ENCODE measurements at places on chromosomes 3 and 15.

- no peak overlapping the region for H3K27ac ChIP-seq
- H3K4me1 ChIP-seq: peaks cover 4% of the 10 kb centered on the region
- H3K36me3 ChIP-seq: no peaks in the 10 kb centered on the region
- no peak for DNase-seq
Measured at GRCh38 chr15:56968821-56969220, 50.4 kb downstream of the TCF12 start.

- peaks cover 11% of the 10 kb centered on the region for H3K36me3 ChIP-seq
- H3K27ac ChIP-seq: no peak overlapping the region
- DNase-seq: no peak
- no peaks in the 10 kb centered on the region for H3K4me1 ChIP-seq
Measured at GRCh38 chr3:38404286-38404685, 49.4 kb upstream of the ACVR2B start.

- H3K27ac ChIP-seq: peak within 1 kb of the TSS; percentile 78
- peak; percentile 69 for DNase-seq
Measured at GRCh38 chr3:119034256-119035013, at the start of gene IGSF11. Gene IGSF11 (minus strand): TSS chr3:119034846. CDS start chr3:119034582, 264 bp downstream.

DNA sequence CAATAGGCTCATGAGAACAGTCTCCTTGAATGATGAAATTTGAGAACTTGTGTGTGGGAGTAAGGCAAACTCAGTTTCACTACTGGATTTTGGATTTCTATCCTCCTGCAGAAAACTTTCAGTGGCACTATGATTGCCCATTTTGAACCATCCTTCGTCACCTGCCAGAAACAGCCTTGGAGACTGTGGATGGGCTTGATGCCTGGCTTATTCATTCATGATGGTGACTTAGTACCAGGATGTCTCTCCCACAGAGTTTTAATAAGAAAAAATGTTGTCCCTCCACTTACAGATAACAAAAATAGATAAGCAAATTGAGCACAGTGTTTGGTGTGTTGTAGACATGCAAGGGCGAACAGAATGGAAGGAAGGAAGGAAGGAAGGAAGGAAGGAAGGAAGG is 53.5 kb upstream of the CPNE4 start:
- H3K4me1 ChIP-seq: no peaks in the 10 kb centered on the region
- DNase-seq: no peak
- H3K36me3 ChIP-seq: no peaks in the 10 kb centered on the region
- no peaks in the 10 kb centered on the region for H3K27me3 ChIP-seq
- H3K4me3 ChIP-seq: no peak overlapping the region
- H3K27ac ChIP-seq: no peak overlapping the region

DNA sequence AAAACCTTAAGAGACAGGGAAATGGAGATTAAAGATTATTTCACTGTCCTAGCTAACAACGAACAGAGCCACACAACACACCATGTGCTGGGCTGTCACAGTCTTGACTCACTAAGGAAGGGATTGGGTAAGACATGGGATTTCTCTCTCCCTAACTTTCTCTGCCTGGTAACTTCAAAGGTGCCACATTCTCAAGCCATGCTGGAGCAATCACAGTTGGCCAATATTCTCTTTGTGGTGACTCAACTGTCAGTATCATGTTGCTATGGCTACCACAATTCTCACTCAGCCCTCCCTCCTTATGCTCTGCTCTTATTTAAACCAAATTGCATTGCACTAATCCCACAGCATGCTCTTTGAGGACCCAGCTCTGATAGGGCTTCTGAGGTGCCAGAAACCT is 74.0 kb downstream of the OXNAD1 start:
- peaks cover 7% of the 10 kb centered on the region for H3K36me3 ChIP-seq
- H3K4me1 ChIP-seq: peaks cover 9% of the 10 kb centered on the region
- no peak overlapping the region for H3K27ac ChIP-seq
- H3K27me3 ChIP-seq: no peaks in the 10 kb centered on the region

GRCh38 chr3:133362539-133362938 is 37.3 kb upstream of the BFSP2 start:
- H3K27me3 ChIP-seq: no peaks in the 10 kb centered on the region
- no peak overlapping the region for H3K4me3 ChIP-seq
- no peak overlapping the region for H3K27ac ChIP-seq
- H3K4me1 ChIP-seq: peaks cover 3% of the 10 kb centered on the region
- no peak for DNase-seq

GRCh38 chr3:8668216-8668615 is 23.6 kb upstream of the SSUH2 start:
- peaks cover 6% of the 10 kb centered on the region for H3K4me1 ChIP-seq
- H3K4me3 ChIP-seq: no peak overlapping the region
- no peak overlapping the region for H3K27ac ChIP-seq
- no peaks in the 10 kb centered on the region for H3K27me3 ChIP-seq

- peaks cover 9% of the 10 kb centered on the region for H3K4me1 ChIP-seq
- H3K36me3 ChIP-seq: peaks cover 6% of the 10 kb centered on the region
- H3K27me3 ChIP-seq: no peaks in the 10 kb centered on the region
- H3K27ac ChIP-seq: no peak overlapping the region
Measured at GRCh38 chr3:138448631-138449030, 14.2 kb downstream of the ESYT3 start.

DNA sequence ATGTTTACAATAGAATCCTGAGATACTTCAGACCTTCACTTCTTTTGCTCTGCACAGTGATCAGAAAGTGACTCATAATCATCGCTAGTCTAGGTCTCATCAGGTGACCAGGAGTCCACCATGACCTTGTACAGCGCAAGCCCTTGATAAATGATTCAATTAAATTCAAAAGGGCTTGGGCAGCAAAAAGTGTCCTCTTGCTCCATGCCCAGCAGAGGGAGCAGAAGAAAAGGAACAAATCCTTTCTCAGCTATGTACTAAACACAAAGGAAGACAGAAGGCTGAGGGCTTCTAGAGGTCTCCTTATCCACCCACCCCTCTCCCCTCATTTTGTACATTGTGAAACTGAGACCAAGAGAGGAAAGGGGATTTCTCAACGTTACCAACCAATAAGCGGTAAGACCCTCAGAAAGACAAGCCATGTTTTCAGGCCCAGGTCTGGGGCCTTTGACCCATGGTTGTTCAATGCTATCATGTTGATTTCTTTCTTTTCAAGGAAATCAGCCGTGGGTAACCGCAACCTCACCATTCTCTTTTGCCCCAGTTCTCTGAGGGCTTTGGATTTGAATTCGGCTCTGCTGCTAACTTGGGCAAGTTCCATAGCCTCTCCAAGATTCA is 74.8 kb downstream of the AQP9 start:
- no peaks in the 10 kb centered on the region for H3K36me3 ChIP-seq
- no peak overlapping the region for H3K27ac ChIP-seq
- no peaks in the 10 kb centered on the region for H3K4me1 ChIP-seq

GRCh38 chr15:77021803-77022381 is 27.0 kb downstream of the PSTPIP1 start:
- no peak overlapping the region for H3K27ac ChIP-seq
- peaks cover 14% of the 10 kb centered on the region for H3K4me1 ChIP-seq
- H3K27me3 ChIP-seq: no peaks in the 10 kb centered on the region
- H3K36me3 ChIP-seq: no peaks in the 10 kb centered on the region
- no peak overlapping the region for H3K4me3 ChIP-seq

GRCh38 chr3:11457135-11457534 is 184.9 kb downstream of the ATG7 start:
- no peak for DNase-seq
- H3K27me3 ChIP-seq: no peaks in the 10 kb centered on the region
- no peaks in the 10 kb centered on the region for H3K36me3 ChIP-seq
- no peak overlapping the region for H3K4me3 ChIP-seq
- H3K4me1 ChIP-seq: peaks cover 14% of the 10 kb centered on the region

- H3K36me3 ChIP-seq: no peaks in the 10 kb centered on the region
- H3K4me3 ChIP-seq: no peak overlapping the region
- H3K27ac ChIP-seq: no peak overlapping the region
- no peaks in the 10 kb centered on the region for H3K27me3 ChIP-seq
- peaks cover 18% of the 10 kb centered on the region for H3K4me1 ChIP-seq
Measured at GRCh38 chr15:93138681-93139250, 49.8 kb upstream of the RGMA start.

DNA sequence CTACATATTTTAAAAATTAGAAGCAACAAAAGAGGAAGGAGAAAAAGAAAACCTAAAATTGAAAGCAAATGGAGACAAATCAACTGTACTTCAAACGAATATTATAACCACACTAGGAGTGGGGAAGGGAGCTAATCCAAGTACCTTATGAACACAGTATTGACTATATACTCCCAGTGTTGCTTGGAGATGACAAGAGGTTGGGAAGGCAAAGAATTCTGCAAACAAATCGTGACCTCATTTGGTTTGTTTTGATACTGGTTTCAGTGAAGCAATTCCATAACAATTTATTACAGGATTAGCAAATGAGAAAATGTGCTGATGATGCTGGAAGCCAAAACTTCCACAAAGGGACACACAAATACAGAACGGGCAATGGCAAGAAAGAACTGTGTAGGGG is 268.1 kb downstream of the ULK4 start:
- no peaks in the 10 kb centered on the region for H3K36me3 ChIP-seq
- H3K27ac ChIP-seq: no peak overlapping the region
- no peaks in the 10 kb centered on the region for H3K27me3 ChIP-seq
- H3K4me1 ChIP-seq: no peaks in the 10 kb centered on the region
- H3K4me3 ChIP-seq: no peak overlapping the region

- no peaks in the 10 kb centered on the region for H3K36me3 ChIP-seq
- DNase-seq: no peak
- no peaks in the 10 kb centered on the region for H3K27me3 ChIP-seq
- H3K27ac ChIP-seq: no peak overlapping the region
- no peaks in the 10 kb centered on the region for H3K4me1 ChIP-seq
Measured at GRCh38 chr3:132246212-132246611, 71.0 kb upstream of the ACP3 start.

GRCh38 chr15:43294091-43294706 is 27.5 kb upstream of the TGM5 start:
- H3K4me1 ChIP-seq: no peaks in the 10 kb centered on the region
- H3K36me3 ChIP-seq: no peaks in the 10 kb centered on the region
- H3K4me3 ChIP-seq: no peak overlapping the region
- no peak overlapping the region for H3K27ac ChIP-seq
- peaks cover 19% of the 10 kb centered on the region for H3K27me3 ChIP-seq
- DNase-seq: no peak

DNA sequence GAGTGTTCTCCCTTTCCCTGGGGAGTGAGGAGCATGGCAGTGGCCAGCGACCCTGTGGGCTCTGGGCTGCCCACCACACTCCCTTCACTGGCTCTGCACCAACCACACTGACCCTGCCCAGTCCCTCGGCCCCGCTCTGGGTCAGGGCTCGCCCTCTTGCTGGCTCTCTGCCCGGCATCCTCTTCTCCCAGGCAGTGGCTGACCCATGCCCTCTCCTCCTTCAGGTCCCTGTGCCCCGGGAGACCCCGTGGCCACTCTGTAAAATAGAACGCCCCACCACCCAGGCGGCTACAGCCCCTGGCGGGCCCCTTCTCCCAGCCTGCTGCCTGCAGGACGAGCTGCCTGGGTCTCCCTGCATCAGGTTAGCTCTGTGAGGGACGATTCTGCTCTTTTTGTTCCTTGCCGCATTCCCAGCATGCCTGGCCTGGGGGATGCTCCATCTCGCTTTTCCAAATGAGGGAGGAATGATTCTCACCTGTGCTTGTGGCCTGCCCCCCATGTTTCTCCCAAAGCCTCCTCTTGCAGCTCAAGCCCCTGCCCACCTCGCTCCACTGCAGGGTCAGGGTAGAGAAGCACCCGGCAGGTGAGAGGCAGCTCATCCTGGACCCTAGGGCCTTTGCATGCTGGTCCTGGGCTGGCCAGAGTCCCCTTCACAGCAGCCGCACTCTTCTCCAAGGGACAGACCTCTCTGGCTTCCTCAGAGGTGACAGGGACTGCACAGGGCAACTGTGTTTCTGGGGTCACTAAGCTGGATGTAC is 14.5 kb upstream of the CFAP100 start:
- DNase-seq: no peak
- peaks cover 11% of the 10 kb centered on the region for H3K4me1 ChIP-seq
- no peaks in the 10 kb centered on the region for H3K27me3 ChIP-seq
- no peak overlapping the region for H3K27ac ChIP-seq

DNA sequence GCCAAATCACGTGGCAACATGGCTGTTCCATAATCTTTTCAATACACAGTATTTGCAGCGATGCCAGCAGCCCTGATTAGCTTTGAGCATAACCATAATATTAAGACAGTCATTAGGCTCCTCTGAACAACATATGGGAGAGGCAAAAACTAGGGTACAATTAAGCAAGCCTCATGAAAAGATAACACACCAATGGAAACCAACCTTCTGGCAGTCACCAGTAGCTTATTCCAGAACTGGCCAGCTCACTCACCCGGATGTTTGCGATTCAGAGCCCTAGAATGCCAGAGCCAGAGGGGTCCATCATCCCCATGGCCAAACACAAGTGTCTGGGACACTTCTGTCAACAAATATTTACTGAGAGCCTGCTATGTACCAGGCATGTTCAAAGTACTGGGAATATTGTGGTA is 48.8 kb upstream of the PLXND1 start:
- H3K27me3 ChIP-seq: no peaks in the 10 kb centered on the region
- H3K4me3 ChIP-seq: no peak overlapping the region
- no peak overlapping the region for H3K27ac ChIP-seq
- no peak for DNase-seq
- H3K4me1 ChIP-seq: peaks cover 6% of the 10 kb centered on the region
- peaks cover 4% of the 10 kb centered on the region for H3K36me3 ChIP-seq

DNA sequence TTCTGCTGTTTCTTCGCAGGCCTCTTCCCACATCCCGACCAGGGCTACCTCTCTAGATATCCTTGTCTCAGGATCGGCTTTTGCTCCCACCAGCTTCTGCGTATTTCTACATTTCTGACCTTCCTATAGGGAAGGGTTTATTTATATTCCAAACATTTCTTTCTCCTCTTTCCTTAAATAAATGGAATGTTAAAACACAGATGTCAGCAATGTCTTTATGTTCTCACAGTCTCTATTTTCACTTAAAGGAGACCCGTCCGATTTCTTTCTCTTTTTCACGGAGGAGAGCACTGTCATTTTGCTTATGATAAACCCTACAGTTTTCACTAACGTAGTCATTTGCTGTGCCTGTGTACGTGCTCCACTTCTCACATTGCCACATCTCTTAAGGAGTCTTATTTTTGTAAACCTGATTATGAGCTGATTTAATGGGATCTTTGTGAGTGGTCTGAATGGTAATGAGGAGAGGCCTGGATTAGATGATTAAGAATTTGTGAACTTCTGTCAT is 630 bp downstream of the KIF15 start:
- peak overlapping the region; percentile 70 for H3K4me3 ChIP-seq
- peaks cover 4% of the 10 kb centered on the region for H3K36me3 ChIP-seq
- H3K27ac ChIP-seq: peak overlapping the region; percentile 31

GRCh38 chr3:31592764-31593163 is 60.0 kb downstream of the STT3B start:
- no peak overlapping the region for H3K27ac ChIP-seq
- DNase-seq: no peak
- peaks cover 6% of the 10 kb centered on the region for H3K36me3 ChIP-seq
- H3K4me1 ChIP-seq: no peaks in the 10 kb centered on the region
- no peaks in the 10 kb centered on the region for H3K27me3 ChIP-seq

DNA sequence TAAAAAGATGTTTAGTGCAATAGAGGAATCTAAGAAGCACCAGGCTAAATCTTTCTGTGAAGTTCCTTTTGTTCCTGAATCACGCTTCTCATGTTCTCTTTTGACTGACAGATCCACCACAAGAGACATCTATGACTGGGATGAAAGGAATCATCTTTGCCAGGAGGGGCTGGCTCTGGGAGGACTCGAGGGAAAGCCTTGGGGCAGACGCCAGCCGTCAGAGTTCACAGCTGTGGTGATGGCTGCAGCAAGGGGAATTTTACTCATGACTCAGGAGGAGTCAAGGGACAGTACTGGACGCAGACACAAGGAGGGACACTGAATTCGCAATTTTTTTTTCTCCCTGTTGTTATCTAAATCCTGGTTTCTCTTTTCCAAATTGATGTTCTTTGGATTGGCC is 38.7 kb downstream of the C3orf38 start:
- DNase-seq: no peak
- no peak overlapping the region for H3K27ac ChIP-seq
- no peaks in the 10 kb centered on the region for H3K27me3 ChIP-seq
- no peak overlapping the region for H3K4me3 ChIP-seq

Measured in spinal cord (tissue), 10 donors.